Activated T-helper 1 cell treated with anti-CD3 and anti-CD28 coated beads, Interleukin-12 subunit alpha, Interleukin-12 subunit beta, Interleukin-2, Interleukin-4 antibody, amounts not matched to agents 30 ng/mL and 10 ng/mL and 1 ng/mL, durations not matched to agents 14 hours and 24 hours and 36 hours (primary cell): ENCODE measurements at places on chromosomes 7 and 10. TPM values are rescaled to one million over a fixed set of nuclear protein-coding genes. Genes with fewer than 3 reads are reported as not detected.

Gene SOSTDC1
- not detected in 2 replicates for total RNA-seq

Gene GBX1
- total RNA-seq, result not detected in 2 replicates

Gene RPP38
- 19.6 and 24.8 TPM in 2 replicates for total RNA-seq

Gene DOCK1
- 0.75 and 1.2 TPM in 2 replicates for total RNA-seq

DNA sequence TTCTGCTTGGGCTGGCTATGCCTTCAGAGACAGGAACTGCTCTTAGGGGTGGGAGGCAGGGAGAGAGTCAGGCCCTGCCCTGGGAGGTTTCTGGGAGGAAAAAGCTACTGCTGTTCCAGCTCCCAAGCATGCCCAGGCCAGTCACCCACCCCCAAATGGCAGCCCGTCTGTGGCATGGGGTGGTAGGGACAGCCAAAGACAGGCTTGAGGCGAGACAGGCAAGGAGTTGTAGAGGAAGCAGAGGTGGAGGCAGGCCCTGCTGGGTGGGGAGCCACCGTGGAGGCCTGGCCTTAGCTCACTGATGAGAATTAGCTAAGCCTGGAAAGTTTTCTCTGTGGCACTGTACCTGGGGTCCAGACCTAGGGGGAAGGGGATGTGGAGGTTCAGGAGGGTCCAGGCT lies 6.6 kb upstream of the SAMD8 start:
- DNase-seq, result no peak
